ENCODE measurements at places on chromosomes 6 and 20. TPM values are rescaled to one million over a fixed set of nuclear protein-coding genes. Genes with fewer than 3 reads are reported as not detected.

GRCh38 chr6:85010865-85011264 is 246.5 kb upstream of the TBX18 start:
- no peak for DNase-seq

- no peak for DNase-seq
Measured at GRCh38 chr6:29230666-29231065, 60.0 kb downstream of the OR2J2 start.

GRCh38 chr20:1567392-1568162 is 10.1 kb upstream of the SIRPD start:
- no peak for DNase-seq

HDDC2 gene
- total RNA-seq: 51.0 TPM

TFAP2C gene
- total RNA-seq: 92.9 TPM

CTSZ gene
- 17.5 TPM for total RNA-seq

DNA sequence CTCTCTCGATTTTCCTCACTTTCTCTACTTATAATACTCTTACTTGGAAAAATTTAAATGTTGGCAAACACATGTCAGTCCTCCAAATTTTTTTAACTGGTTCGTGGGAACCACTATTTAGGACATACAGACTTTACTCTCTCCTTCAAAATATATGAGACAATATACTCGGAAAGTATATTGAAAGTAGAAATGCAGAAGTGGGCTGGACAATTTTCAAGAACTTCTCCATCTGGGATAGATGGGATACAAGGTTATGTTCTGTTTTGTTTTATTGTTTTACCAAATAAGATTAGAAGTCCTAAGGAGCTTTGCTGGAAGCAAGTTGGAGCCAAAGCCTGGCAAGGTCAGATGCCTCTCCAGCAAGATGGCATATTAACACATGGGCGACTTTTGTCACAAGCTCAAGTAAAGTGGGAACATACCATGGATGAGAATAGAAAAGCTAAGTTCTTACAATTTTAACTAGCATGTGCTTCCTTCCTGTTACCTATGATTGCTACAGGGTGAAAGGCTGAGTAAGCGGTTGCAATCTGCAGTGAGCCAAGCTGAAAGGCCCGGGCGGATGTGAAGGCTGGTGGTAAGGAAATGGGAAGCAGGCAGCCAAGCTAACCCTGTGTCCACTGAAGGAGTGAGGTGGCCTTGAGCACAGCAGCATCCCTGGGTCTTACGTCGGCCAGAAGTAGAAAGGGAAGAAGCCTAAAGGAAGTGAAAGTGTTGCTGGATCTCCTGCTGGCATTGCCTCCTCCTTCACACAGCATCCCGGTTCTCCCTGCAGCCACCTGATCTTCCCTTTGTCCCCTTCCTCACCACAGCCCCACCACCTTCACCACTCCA is 7.1 kb downstream of the MAP3K5 start:
- no peak for DNase-seq

SUMO4 gene
- total RNA-seq: 1.5 TPM

GRCh38 chr6:43159599-43159998 is 11.5 kb upstream of the SRF start:
- DNase-seq: no peak

PACRG gene
- total RNA-seq: 1.2 TPM

DNA sequence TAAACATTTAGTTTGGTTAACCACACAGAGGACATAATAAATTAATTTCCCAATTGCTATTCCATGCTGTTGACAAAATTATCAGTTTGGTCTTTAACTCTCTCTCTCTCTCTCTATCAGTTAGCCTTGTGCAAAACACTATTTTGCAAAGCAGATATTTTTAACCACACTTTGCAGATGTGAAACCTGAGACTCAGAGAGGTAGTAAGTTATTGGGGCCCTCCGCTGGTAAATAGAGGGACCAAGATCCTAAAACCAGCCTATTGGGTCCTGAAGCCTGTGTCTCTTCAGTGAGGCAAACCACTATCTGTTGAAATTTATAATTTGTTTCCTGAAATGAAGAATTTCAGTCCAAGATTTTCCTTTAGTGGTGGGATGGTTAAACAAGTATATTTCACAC is 231.0 kb downstream of the SOD2 start:
- DNase-seq: no peak

TNFRSF6B gene
- 0.84 TPM for total RNA-seq

- DNase-seq: no peak
Measured at GRCh38 chr6:154606457-154606856, 96.0 kb upstream of the CNKSR3 start.

OR2J1 gene
- total RNA-seq: not detected

LTA gene
- total RNA-seq: not detected

THBD gene
- 66.3 TPM for total RNA-seq

FANCE gene
- total RNA-seq: 7.8 TPM

HLA-E gene
- total RNA-seq: 174 TPM

DNA sequence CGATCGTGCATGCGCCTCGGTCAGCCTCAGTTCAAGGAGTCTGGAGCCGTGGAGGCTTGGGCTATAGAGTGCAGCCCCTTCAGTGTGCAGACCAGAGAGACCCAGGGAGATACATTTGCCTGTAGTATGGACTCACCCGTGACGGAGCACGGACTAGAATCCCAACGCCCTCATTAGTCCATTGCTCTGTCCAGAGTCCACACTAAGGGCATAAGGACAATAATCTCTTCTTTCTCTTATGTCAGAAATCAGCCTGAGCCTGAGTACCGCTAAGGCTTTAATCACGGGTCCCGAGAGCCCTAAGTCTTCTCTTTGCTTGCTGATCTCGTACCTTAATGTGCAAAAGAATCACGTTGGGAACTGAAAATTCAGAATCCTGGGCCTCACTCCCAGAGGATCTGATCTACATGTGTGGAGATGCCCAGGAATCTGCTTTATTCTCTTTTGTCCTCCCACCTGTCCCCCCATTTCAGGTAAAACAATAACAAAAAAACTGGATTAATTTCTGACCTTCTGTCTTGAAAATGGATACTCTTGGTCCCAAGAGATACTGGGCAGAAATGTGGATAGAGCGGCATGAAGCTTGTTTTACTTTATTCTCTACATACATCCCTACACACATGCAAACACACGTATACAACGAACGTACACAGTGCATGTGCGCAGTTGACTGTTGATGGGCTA is 671 bp downstream of the BPHL start:
- DNase-seq: no peak

GRCh38 chr6:132698608-132699007 is 15.2 kb downstream of the VNN1 start:
- no peak for DNase-seq

FAM162B gene
- not detected for total RNA-seq

FAM209A gene
- total RNA-seq: 0.42 TPM

GRCh38 chr6:125375821-125376220 is 74.1 kb upstream of the HDDC2 start:
- no peak for DNase-seq

DNA sequence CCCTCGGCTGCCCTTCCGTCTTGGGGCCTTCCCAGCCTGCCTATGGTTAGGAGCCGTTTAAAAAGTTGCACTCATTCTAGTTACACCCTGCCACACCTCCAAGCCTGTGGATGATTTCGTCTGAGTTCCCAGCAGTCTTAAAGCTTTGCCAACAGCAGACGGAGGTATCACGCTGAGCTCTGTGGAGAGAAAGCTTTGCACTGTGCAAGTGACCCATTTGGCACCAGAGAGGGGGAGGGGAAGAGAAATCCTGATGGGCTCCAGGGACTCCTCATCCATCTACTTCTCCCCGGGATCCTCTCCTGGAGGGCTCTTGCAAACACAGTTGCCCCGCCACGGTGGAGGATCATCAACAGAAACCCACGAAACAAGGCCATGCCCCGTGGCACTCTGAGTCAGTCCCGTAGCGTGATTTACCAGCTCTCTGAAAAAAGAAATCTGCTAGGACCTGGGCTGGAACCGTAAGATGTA is 98.8 kb upstream of the CITED2 start:
- no peak for DNase-seq
